ENCODE measurements at places on chromosomes 13 and 19.

DNA sequence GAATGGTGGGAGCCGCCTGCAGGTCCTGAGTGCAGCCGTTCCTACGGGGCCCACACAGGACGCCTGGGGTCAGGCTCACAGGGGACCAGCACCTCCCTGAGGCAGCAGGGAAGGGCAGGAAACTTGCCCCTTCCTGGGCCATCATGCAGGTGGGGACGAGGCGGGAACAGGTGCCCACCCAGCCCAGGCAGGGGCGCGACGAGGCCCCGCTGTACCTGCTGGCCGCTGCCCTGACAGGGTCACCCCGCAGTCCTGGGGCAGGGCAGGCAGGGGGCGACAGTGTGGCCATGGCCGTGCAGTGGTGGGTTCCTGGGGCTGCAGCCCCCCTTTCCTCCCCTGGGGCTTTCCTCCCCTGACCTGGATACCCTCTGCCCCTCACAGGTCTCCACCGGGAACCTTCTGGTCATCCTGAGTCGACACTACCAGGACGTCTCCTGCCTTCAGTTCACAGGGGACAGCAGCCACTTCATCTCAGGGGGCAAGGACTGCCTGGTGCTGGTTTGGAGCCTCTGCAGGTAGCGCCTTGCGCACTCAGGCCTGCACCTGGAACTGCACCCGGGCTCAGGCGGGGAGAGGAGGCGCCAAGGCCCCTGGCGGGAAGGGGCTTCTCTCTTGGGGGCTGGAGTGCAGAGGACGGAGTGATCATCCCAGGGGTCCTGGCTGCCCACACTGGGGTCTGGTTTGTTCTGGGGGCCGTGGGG lies 5.4 kb downstream of the WDR18 start:
- DNase-seq, result no peak

- DNase-seq, result no peak
Observed at GRCh38 chr13:98658131-98658530, 81.2 kb upstream of the STK24 start.

- no peak for DNase-seq
Observed at GRCh38 chr13:40590112-40590862, 76.2 kb downstream of the FOXO1 start.

DNA sequence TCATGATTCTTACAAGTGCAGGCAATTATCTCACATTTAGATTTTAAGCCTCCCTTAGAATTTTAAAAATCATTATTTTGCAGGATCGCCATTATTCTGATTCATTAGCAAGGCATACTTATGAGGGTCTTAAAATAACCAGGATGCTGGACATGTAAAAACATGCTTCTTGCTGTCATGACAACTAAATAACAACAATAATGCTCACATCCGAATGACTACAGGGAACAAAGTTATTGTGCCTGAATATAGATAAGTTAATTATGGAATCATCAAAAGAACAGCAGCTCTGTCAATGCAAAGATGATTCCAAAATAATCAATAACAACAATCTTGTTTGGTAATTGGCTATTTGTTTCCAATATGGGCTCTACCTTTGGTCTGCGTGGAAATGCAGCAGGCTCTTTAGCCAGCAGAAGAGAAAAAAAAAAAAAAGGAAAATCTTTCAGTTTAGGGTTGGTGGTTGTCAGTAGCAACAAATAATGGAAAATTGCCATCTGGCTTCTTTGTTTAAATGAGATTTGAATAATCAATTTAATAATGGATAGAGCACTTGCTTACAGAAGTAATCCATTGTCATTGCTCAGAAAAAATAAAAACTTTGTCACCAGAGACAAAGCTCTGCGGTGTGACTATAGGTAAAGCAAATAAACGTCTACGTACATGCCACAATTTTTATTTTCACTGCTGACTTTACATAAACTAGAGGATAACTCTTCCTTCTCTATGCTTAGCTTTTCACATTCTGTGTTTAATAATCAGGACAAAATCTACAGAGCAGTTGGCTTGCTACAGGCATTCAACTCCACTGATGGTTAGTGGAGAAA lies 468.9 kb upstream of the TSHZ3 start:
- DNase-seq, result no peak

- no peak for DNase-seq
Observed at GRCh38 chr13:104595511-104595910, 1529.3 kb upstream of the SLC10A2 start.

- DNase-seq, result no peak
Observed at GRCh38 chr13:110106726-110107125, 200.2 kb downstream of the COL4A1 start.

DNA sequence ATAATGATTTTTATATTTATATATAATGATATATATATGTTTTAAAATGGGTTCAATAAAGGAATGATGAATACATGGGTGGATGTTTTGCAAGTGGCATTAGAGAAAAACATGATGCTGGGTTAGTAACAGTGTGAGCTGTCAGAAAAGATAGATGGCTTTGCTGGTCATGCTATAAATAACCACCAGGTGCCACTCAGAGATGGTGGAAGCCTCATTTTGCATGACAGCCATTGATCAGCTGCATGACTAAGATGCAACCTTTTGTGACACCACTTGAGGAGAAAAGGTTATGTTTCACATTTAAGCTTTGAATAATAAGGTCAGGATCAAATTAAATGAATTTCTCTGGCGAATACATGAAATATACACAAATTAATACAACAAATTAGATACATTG lies 737.7 kb downstream of the PCDH9 start:
- no peak for DNase-seq

- no peak for DNase-seq
Observed at GRCh38 chr13:51134763-51135365, 23.8 kb upstream of the C13orf42 start.
